ENCODE measurements at places on chromosomes 16 and 17. TPM values are rescaled to one million over a fixed set of nuclear protein-coding genes. Genes with fewer than 3 reads are reported as not detected.

The KRT31 gene
- total RNA-seq = not detected

The SBK1 gene
- 18.4 TPM for total RNA-seq

GRCh38 chr16:79213214-79213613 is 387.3 kb downstream of the MAF start:
- no peaks in the 10 kb centered on the region for H3K4me1 ChIP-seq
- H3K27ac ChIP-seq = no peak overlapping the region
- H3K36me3 ChIP-seq = no peaks in the 10 kb centered on the region
- H3K27me3 ChIP-seq = no peaks in the 10 kb centered on the region
- no peak for DNase-seq

DNA sequence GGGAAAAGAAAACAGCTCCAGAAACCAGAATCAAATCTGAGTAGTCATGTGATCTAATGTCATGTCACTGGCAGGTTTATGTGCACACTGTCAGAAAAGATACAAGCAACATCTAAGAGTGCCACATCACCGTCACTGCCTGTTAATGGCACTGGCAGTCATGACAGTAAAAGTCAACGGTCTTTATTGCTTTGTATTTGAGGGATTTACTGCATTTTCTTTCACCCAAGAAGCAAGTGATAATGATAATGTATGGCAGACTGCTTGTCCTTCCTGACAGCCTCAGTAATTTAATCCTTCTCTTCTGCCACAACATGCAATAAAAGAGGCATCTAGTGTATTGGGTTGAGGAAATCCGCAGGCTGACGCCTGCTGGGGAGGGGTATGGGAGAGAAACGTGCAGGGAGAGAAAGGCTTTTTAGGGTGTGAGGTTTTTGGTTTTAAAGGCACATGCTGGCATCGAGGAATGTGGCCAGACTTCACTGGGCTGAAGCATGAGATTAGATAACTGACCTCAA is 92.4 kb downstream of the RPGRIP1L start:
- H3K36me3 ChIP-seq = no peaks in the 10 kb centered on the region
- H3K4me1 ChIP-seq = no peaks in the 10 kb centered on the region
- no peak overlapping the region for H3K27ac ChIP-seq
- H3K27me3 ChIP-seq = no peaks in the 10 kb centered on the region
- DNase-seq = no peak
- no peak overlapping the region for H3K4me3 ChIP-seq

All from PC-9 (cell line).